ENCODE measurements at places on chromosomes 3 and 15.

DNA sequence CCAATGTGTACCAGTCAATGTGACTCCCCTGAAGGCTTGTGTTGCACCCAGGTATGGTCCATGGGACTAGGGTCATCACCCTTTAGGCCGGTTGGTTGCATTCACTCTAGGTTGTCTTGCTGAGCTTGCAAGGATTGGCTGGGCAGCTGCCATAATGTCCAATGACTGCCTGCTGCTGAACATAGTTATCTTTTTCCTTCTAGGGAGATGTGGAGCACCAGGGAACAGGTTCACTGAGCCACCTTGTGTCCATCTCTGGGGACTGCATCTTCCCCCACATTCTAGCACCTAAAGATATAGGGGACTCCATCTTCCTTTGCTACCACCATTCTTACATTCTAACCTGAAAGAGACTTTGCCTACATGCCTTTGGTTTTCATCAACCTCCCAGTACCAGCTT, 580.4 kb upstream of the TBL1XR1 start:
- DNase-seq: peak; percentile 48

DNA sequence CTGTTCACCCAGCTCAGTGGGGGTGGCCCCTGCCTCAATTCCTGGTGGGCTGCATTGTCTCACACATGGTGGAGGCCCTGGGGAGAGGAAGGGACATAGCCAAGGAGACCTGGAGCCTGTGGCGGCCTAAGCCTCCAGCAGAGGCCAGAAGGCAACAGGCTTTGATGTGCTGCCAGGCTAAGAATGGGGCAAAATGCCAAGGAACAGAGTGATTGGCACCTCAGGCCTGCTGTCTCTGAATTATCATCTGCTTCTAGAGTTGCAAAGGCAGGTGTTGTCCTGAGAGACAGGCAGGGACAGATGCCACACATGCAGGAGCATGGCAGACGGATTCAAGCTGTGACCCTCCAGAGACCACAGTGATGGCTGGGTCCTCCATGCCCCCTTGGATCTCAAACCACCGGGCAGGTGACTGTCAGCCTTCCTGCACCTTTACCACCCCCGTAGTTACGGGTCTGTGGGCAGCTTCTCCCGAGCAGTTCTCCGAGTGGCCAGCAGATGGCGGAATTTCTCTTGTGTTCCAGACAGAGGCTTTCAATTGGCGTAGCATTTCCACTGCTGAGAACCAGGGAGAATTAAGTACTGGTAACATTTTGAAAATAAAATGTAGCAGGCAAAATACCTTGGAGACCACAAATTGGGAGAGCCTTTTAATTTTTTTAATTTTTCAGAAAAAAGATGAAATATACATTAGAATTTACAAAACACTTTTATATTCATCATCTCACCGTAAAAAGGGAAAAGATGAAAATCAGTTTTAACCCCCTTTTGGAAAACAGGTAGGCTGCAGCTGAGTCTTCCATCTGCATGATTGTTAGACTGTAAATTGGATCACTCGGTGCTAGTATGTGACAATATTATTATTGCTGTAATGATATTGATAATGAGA, 525.5 kb upstream of the CFAP20DC start:
- DNase-seq: peak; percentile 68

DNA sequence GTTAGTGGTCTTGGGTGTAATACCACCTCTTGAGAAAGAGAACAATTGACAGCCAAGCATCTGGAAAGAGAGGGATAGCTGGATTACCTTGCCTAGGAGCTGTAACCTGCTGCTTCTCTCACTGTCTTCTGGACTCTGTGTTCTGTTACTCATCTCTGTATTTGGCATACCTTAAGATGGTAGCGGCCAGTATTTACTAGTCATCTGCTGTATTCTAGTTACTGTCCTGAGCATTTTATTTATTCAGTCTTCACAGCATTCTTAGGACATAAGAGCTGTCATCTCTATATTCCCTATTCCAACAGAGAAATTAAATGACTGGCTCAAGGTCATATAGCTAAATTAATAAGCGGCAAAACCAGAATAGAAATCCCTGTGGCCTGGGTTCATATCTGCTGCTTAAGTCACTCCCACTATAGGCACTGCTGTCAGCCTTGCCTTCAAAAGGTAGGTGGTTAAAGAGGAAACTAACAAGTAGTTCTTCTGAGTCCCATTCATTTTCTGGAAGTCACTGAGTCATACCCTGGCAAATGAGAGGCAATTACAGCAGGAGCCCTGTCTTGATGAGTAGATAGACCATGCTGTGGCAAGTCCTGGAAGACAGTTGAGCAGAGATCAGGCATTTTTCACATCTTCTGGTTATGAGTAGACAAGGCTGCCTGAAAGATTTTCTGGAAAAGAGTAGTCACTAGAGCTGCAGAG, 68.2 kb downstream of the RAB7A start:
- DNase-seq: peak; percentile 88

DNA sequence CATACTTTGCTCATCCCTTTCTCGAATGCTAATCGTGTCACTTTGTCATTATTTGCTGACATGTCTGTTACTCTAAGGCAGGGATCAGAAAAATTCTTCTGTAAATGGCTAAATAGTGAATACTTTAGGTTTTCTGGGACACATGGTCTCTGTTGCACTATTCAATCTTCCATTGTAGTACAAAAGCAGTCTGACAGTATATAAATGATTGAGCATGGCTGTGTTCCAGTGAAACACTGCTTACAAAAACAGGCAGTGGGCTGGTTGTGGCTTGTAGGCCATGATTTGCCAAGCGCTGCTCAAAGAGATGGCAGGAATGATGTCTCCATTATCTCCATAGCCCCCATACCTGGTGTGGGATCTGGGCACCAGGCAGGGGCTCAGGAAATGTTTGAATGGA, 45.6 kb downstream of the TMEM266 start:
- DNase-seq: no peak

DNA sequence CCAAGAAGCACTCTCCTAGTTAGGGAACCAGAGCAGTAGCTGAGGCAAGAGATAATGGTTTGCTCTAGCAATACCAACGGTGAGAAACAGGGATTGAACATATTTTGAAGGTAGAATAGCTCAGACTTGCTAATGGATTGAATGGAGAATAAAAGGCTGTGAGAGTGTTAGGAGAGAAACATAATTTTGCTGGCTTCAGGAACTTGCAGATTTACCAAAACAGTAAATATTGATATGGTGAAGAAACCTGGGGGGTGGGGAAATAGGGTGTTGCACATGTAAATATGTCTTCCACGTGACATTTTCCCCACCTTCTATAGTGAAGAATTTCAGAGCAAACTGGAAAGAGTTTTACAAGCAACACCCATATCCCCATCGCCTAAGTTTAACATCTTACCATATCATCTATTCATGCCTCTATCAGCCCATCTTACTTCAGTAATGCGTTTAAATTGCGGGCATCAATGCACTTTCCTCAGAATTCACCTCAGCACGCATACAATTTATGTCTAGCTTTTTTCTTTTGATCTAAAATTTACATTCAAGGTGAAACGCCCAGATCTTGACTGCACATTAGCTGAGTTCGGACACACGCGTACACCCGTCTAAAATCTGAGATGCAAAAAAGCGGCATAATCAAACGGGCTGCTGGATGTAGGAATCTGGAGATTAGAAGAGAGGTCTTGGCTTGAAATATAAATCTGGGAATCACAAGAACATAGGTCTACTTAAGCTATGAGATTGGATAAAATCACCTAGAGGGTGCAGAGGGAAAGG, 891 bp upstream of the NR1D2 start:
- DNase-seq: no peak

DNA sequence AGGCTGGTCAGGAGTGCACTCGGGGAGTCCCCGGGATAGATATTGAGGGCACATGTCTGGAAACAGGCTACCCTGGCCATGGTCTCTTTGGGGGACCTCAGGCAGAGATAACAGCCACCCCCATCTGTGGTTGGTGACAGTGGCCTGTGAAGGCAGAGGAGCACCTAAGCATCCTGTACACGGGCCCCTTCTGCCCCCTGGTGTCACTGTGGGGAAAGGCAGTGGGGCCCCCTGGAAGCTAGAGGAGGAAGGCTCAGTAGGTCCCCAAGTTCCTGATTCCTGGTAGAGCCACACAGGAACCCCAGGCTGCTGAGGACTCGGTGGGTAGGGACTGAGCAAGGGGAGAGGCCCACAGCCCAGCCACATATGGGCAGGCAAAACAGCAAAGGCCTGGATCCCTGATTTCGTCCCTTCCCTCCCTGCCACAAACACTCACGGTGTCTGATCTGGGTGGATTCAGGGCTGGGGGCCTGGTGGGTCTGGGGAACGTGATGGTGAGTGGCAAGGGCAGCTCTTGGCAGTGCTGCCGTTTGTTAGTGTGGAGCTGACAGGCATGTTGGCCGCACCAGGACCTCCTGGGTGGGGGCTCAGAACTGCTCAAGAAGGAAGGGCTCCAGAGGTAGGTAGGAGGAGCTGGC, 14.1 kb upstream of the CXCR6 start:
- peak; percentile 52 for DNase-seq

- peak; percentile 89 for DNase-seq
These were observed at the start of gene RPP25 for GRCh38 chr15:74956648-74957475. TSS of gene RPP25 (minus strand) at chr15:74956772. CDS start at chr15:74956583, 189 bp downstream.
